ENCODE measurements at places on chromosomes 7 and 10.

DNA sequence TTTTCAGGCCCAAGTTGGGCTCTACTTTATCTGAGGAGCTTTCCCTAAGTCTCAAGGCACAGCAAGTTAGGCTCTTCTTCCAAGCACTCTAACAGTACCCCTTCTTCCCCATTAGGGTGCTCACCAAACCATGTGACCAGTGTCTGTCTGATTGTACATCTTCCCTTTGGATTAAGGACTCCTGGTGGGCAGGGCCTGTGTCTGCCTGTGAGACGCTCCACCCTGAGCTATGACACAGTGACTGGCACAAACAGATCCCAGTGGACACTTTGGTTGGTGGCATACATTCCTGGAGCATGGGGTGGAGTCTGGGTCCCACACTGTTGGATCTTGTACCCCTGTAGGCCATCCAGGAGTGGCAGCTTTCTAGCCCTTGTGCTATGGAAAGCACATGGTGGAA is 23.8 kb downstream of the PLPP4 start:
- DNase-seq, result no peak

DNA sequence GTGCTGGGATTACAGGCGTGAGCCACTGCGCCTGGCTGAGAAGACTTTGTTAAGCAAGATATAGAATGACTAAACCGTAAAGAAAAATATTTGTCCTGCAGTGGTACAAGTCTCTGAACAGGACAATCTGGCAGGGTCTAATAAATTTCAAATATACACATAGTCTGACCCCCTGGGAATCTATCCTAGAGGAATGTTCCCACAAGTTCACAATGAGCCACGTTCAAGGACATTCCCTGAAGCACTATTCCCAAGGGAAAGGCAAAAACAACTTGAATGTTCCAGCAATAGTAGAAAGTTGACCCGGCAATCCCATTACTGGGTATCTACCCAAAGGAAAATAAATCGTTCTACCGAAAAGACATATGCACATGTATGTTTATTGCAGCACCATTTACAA is 82.0 kb downstream of the HIP1 start:
- no peak for DNase-seq

- no peak for DNase-seq
Observed at GRCh38 chr10:120260456-120260855, 196.6 kb upstream of the PLPP4 start.

DNA sequence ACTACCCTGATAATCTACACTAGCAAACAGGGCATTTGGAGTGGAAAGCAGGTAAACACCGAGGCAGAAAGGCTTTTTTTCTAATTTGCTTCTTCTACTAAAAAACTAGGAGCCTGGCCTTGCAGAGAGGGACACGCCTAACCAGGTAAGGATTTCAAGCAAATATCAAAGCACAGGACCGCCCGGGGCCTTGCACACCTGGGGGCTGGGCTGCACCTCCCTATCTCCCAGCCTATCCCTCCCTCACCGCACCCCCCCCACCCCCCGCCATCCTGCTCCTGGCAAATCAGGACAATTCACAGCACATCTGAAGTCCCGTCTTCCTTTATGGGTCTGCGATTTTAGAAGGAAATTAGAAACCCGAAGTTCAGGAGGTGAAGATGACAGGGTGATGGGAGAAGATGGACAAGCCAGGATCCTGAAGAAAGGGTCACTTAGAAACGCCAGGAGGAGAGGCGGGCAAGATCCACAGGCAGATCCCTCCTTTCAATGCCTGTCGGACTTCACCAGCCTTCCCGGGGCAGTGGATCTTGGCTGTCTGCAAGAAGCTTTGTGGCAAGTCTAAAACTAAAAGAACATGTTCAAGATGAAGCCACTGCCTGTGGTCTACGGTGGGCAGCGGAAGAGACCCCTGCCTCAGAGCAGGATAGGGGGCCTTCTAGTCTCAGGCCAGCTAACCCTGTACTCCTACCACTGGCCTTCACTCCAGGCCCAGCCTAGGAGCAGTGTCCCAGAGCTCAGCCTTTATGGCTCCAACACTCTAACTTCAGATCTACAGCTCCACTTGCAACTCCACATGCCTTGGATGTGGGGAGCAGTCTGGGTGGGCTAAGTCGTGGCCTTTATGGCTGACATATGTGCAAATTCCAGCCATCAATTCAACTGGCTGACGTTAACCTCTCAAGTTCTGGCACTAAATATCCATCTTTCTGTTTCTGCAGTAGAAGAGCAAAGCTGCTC is 43.9 kb downstream of the TNS3 start:
- no peak for DNase-seq

GRCh38 chr7:39453743-39454355 is 112.4 kb upstream of the YAE1 start:
- DNase-seq, result peak; percentile 25

- DNase-seq, result no peak
Observed at GRCh38 chr7:22351329-22351692, 5.6 kb downstream of the RAPGEF5 start.

DNA sequence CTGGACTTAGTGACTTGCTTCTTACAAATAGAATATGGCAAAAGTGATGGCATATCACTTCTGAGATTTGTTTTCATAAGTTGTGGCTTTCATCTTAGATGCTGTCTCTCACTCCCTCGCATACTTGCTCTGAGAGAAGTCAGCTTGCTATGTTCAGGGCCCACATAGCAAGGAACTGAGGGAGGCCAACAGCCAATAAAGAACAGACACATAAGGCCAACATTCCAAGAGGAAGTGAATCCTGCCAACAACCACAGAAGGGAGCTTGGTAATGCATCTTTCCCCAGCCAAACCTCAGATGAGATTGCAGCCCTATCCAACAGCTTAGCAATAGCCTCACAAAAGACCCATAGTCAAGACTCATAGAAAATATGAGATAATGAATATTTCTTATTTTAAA is 39.2 kb upstream of the DMTF1 start:
- DNase-seq, result no peak

DNA sequence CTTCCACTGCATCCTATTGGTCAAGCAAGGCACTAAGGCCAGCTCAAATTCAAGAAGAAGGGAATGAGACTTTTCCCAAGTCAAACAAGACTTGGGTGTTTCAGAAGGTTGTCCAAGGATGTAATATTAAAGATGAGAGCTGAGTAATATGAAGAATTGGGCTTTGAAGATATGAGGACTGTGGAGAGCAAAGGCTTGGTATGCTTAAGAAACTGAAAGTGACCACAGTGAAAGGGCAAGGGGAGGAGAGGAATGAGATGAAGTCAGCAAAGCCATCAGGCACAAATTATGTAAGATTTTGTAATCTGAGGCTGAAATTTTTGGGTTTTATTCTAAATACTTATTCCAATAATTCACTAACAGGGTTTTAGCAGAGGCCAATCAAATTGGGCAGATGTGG is 38.6 kb upstream of the NPY start:
- no peak for DNase-seq

- DNase-seq, result no peak
Observed at GRCh38 chr10:110141185-110141584, 66.2 kb upstream of the MXI1 start.

DNA sequence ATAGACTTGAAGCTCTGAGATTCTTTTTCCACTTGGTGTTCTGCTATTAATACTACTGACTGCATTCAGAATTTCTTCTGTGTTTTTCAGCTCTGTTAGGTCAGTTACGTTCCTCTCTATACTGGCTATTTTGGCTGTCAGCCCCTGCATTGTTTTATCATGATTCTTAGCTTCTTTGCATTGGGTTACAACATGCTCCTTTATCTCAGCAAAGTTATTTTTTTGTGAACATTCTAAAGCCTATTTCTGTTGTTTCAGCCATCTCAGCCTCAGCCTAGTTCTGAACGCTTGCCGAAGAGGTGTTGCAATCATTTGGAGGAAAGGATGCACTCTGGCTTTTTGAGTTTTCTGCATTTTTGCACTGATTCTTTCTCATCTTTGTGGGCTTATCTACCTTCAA is 201.5 kb upstream of the GNAI1 start:
- no peak for DNase-seq

GRCh38 chr10:125101049-125101448 is 59.3 kb downstream of the CTBP2 start:
- no peak for DNase-seq

DNA sequence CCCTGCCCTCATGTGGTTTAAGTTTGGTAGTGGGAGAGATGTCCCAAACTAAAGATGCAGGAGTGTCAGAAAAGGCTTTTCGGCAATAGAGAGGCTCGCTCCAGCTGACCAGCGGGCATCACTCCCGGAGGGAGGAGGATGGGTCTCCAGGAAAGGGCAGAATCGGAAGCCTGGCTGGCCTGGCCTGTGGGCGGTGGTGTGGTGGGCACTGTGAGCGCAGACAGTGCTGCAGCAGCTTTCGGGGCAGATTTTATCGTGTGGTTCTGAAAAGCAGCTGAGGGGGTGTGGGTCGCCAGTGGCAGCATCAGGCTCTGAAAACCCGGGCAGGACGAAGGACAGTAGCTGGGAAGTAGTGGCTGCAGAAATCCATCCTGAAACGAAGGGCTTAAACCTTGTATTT is 12.8 kb downstream of the BNIP3 start:
- DNase-seq, result no peak

- DNase-seq, result no peak
Observed at GRCh38 chr10:49751636-49752510, 10.2 kb downstream of the OGDHL start.

DNA sequence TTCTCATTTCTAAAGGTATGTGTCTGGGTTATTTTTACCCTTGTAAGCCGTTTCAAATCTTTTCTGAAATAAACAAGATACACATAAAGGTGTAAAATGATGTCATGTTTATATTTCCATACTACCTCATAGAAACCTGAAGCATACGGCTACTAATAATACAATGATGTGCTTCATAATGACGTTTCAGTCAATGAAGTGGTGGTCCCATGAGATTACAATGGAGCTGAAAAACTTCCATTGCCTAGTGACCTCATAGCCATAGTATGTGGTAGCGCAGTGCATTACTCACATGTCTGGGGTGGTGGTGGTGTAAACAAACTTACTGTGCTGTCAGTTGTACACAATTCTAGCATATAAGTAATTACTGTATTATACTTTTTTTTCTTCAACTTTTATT is 24.9 kb downstream of the EPDR1 start:
- DNase-seq, result no peak

GRCh38 chr7:78673272-78673671 is 780.2 kb downstream of the MAGI2 start:
- no peak for DNase-seq

- no peak for DNase-seq
Observed at GRCh38 chr7:137669706-137670105, 177.1 kb downstream of the DGKI start.

DNA sequence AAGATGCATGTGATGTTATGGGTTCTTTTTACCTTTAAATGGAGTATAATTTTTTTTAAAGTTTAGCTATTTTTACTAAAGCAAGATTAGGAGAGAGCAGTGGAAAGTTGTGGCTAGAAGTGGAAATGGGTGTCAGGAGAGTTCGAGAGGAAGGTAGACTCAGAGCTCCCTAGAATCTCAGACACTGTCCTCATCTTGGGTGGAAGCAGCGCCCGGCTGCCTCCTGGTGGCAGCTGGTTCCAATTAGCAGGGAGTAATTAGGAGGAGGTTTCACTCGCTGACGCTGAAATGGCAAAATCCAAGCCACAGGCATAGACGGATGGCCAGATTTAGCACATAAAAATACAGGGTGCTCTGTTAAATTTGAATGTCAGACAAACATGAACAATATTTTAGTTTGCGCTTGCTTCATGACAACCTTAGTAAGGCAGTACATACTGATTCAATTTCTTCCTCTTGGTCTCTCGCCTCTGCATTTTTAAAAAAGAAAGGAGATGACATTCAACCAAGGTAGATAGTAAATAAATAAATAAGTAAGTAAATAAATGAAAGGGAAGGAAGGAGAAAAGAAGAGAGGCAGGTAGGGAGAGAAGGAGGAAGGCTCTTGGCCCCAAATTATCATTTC is 58.5 kb downstream of the LGI1 start:
- no peak for DNase-seq

GRCh38 chr10:118032564-118032963 is 14.2 kb downstream of the RAB11FIP2 start:
- DNase-seq, result no peak

DNA sequence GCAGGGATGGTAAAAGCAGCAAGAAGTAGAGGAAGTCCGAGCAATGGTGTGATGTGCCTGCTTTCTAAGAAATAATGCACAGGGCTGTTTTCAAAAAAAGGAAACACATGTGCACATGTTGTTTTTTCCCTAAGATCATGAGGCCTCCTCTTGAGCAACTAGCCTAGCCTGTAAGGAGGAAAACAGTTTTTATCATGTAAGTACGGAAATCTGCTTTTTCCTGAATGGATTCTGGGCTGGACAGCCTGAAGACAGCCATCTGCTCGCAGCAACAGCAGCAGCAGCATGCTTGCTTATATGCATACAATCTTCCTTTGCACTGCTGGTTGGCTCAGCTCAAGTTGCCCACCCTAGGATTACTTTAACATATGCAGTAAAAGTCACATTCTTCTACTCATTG is 87.1 kb downstream of the HIBADH start:
- DNase-seq, result no peak

GRCh38 chr7:151902311-151902710 is 25.4 kb upstream of the PRKAG2 start:
- no peak for DNase-seq

DNA sequence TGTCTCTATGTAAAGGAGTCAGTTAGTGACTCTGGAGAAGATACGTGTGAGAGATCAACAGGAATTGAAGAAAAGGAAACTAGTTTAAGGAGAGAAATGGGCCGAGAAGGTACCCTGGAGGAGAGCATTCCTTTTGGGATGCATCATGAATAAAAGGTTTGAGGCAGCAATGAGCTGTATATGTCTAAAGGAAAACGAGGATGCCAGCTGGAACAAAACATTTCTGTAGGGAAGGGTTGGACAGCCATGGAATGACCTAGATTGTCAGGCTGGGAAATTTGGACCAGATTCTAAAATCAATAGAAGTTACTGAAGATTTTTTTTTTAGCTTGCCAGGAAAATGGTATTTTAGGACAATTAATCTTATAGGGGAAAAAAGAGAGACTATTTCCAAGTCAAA is 17.2 kb upstream of the MPP7 start:
- DNase-seq, result no peak

DNA sequence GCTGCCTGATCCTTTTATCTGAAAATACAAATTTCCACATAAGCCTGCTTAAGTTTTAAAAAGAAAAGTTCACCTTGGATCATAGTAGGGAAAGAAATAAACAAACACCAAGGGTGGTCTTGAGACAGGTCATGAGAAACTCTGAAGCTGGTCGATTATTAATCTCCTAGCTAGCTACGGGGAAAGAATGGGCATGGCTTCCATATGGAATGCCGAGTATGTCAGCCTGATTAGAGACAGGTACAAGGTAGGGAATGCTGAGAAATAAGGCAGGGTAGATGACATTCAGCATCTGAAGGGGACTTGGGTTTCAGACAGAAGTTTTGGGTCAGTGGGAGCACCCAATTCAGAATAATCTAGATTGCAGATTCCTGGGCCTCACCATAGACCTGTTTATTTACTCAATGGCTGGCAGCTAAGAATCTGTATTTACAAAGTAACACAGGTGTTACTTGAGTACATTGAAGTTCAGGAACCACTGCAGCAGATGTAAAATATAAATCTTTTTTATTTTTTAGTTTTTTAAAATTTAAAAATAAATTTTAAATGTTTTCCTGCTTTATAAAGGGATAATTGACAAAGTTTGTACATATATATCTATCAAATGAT is 49.0 kb downstream of the SCIN start:
- no peak for DNase-seq

All from immature natural killer cell (primary cell).